ENCODE measurements at places on chromosomes 4 and X. TPM values are rescaled to one million over a fixed set of nuclear protein-coding genes. Genes with fewer than 3 reads are reported as not detected.

Gene MCTS1
- polyA plus RNA-seq = 203 TPM

Gene FGF2
- polyA plus RNA-seq = 2.6 TPM

Gene UGT2B11
- polyA plus RNA-seq = not detected

Gene CD40LG
- not detected for polyA plus RNA-seq

Gene NXF2B
- polyA plus RNA-seq = not detected

Gene FAM9C
- not detected for polyA plus RNA-seq

Gene PDE6B
- polyA plus RNA-seq = 0.53 TPM

Gene IBSP
- polyA plus RNA-seq = 0.62 TPM

Gene ACSL4
- 63.8 TPM for polyA plus RNA-seq

Gene ITM2A
- polyA plus RNA-seq = 6.3 TPM

Gene KCNIP4
- 1,187 TPM for polyA plus RNA-seq
